ENCODE measurements at places on chromosomes 7 and 10. TPM values are rescaled to one million over a fixed set of nuclear protein-coding genes. Genes with fewer than 3 reads are reported as not detected.

PLEKHS1 gene
- total RNA-seq = not detected

CYP26A1 gene
- not detected for total RNA-seq

OR2A12 gene
- not detected for total RNA-seq

SMURF1 gene
- total RNA-seq = 17.3 TPM

GNAI1 gene
- 20.0 TPM for total RNA-seq

HMX2 gene
- not detected for total RNA-seq

MXI1 gene
- total RNA-seq = 3.3 TPM

PLCE1 gene
- total RNA-seq = 0.19 TPM

FBXL13 gene
- 0.39 TPM for total RNA-seq

ATRNL1 gene
- 8.0 TPM for total RNA-seq

LRRC18 gene
- not detected for total RNA-seq

C1GALT1 gene
- total RNA-seq = 38.6 TPM

ADAM22 gene
- total RNA-seq = 1.1 TPM

NPC1L1 gene
- total RNA-seq = not detected

LRRC4 gene
- total RNA-seq = 1.3 TPM

ZNF316 gene
- 17.2 TPM for total RNA-seq

KCNIP2 gene
- 0.48 TPM for total RNA-seq

TLL2 gene
- 4.0 TPM for total RNA-seq

PTF1A gene
- total RNA-seq = not detected

HK1 gene
- total RNA-seq = 133 TPM

NEUROG3 gene
- not detected for total RNA-seq

PWWP2B gene
- 17.3 TPM for total RNA-seq

GNAT3 gene
- not detected for total RNA-seq

DOCK1 gene
- total RNA-seq = 90.4 TPM

MOGAT3 gene
- total RNA-seq = not detected

ZWINT gene
- total RNA-seq = 10.8 TPM

SERPINE1 gene
- 5,219 TPM for total RNA-seq

MUC3A gene
- total RNA-seq = not detected

GCK gene
- total RNA-seq = 0.41 TPM

TCAF2 gene
- 18.5 TPM for total RNA-seq

Data from glomerular endothelial cell (primary cell).